NCI-H1417 treated with DMSO at 0.1 percent for 48 hours (cell line): ENCODE measurements at places on chromosomes 6 and 20.

DNA sequence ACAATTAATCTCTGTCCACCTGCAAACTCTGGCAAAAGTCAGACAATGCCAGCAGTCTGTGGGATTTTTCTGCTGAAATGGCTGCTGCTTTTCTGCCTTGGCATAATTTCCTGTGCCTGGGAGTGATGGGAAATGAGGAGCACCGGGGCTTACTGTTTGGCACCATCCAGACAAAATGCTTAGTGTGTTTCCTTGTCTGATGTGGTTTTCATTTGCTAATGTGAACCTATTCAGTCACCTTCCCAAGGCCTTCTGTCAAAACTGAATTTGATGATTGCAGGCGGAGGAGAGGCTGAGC, 56.4 kb downstream of the CDH4 start:
- DNase-seq, result no peak

- no peak for DNase-seq
Measured at GRCh38 chr20:58212636-58213035, 15.8 kb downstream of the ANKRD60 start.

- DNase-seq, result no peak
Measured at GRCh38 chr20:51508158-51508557, 34.4 kb downstream of the NFATC2 start.

DNA sequence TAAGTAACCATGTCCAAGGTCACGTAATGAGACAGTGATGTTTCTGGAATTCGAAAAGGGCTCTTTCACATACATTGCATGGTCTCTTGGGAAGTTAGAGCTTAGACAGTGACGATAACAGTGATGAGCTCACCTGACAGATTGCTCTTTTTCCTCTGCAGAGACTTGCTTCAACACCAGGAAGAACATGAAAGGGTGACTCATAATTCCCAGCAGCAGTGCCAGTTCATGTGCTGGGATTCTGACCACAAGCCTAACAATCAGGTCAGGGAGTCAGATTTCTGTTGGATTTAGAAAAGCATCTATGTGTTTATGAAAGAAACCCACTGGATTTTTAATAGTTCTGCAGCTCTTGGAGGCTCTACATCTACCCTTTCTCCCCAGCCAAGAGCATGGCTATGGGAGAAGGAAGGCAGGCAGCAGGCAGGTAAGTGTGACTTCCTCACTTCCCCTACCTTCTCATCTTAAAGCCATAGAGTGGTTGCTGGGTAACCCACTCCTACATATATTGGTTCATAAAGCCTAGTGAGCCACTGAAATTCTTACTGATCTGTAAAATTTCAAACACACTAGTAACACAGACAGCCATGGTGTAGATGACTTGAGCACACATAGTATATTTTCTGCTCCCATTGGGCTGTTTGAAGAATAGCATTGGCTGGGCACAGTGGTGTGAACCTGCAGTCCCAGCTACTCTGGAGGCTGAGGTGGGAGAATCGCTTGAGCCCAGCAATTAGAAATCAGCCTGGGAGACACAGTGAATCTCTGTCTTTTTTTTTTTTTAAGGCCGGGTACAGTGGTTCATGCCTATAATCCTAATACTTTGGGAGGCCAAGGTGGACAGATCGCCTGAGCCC, 44.4 kb upstream of the LOC128125822 start:
- no peak for DNase-seq

DNA sequence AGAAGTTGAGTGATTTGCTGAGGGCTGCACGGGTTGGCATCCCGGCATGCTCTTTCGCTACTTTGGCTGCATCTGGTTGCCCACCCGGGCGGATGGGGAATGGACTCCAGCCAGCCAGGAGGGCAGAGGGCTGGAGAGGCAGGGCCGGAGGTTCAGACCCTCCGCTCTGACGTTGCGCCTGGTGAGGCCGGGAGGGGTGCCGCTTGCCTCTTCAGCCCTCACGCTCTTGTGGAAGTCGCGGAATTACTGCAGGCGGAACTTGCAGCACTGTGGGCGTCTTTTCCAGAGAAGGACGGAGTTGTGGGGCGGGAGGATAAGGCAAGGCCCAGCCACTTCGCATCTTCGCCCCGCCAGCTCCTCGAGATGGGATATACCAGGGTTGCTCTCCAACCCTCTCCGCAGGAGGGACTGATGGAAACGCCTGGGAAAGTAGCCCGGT, 656 bp downstream of the RTEL1 start:
- DNase-seq, result no peak

- DNase-seq, result no peak
Measured at GRCh38 chr20:62197801-62198200, 15.0 kb downstream of the MTG2 start.

DNA sequence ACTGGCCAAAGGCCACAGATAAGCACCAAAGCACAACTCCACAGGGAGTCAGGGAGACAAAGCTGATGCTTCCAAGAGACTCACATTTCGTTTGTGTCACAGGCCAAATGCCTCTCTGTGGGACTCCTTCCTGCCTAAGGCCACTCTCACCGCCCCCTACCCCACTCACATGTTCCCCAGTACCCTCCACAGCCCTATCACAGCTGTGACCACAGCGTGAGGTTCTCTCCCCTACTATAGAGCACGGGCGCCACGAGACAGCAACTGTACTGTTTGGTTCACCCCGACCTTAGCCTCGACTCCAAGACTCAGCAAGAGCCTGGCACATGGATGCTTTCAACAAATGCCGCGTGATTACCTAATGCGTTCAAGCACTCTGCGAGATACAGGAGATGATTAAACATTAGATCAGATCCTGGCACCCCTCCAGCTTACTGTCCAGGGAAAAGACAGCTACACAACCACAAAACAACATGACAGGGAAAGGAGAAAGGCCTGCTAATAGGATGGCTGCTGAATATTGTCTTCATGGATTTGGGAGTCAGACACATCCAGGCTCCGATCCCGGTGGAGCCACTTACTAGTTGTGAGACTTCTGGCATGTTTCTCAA, 105.5 kb downstream of the AGPAT4 start:
- peak; percentile 65 for DNase-seq

DNA sequence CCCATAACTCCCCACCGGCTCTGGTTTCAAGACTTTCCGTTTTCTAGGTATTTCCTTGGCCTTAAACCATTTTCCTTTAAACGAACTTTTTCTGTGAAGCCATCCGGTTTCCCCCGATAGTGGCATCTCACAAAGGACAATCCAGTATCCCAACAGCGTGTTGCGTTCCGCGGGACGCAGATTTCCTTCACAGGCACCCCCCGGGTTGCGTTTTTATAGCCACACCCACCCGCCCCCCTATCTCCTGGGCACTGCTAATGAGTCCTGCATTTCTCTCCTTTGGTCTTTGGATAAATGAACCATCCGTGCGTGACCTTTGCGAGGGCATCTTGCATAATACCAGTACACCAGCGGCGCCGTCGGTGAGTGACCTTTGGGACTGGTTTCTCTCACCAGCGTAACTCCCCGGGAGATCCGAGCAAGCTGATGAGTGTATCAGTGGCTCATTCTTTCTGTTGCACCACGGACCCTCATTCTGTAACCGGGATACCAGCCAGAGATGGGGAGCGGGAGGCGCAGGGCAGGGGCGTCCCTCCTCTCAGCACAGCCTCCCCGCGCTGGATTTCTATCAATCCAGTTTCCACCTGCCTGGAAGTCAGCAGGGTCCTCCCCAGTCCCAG, 586 bp upstream of the NQO2 start:
- DNase-seq, result no peak

DNA sequence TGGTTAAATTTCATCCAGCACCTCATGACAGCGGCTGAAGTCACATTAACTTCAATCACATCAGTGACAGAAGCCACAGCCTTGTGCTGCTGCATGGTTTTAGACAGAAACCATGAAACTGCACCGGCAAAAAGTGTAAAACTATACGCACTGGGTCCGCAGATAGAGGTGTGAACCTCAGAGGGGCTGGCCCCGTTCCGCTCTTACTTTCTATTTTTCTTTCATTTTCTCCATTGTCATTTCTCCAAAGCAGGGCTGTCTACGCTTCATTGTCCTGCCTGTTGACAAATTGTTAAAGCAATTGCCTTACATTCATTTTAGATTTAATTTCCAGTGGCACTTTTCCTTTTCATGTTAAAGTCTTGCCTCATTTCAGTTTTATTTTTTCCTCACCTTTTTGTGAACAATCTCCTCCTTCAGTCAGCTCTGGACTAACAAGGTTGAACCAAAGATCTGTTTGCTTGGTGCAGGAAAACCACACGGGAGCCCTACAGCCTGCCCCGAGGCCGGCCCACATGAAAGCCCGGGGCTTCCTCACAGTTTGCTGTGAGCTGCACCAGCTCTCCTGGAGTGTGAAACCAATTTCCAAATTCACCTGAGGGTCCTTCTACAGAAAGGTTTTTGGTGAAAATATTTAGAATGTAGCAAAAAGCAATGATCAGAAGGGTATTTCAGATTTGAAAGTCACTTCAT, 63.7 kb downstream of the PRR18 start:
- DNase-seq, result no peak

- DNase-seq, result no peak
Measured at GRCh38 chr6:153840039-153840850, 198.8 kb upstream of the OPRM1 start.

DNA sequence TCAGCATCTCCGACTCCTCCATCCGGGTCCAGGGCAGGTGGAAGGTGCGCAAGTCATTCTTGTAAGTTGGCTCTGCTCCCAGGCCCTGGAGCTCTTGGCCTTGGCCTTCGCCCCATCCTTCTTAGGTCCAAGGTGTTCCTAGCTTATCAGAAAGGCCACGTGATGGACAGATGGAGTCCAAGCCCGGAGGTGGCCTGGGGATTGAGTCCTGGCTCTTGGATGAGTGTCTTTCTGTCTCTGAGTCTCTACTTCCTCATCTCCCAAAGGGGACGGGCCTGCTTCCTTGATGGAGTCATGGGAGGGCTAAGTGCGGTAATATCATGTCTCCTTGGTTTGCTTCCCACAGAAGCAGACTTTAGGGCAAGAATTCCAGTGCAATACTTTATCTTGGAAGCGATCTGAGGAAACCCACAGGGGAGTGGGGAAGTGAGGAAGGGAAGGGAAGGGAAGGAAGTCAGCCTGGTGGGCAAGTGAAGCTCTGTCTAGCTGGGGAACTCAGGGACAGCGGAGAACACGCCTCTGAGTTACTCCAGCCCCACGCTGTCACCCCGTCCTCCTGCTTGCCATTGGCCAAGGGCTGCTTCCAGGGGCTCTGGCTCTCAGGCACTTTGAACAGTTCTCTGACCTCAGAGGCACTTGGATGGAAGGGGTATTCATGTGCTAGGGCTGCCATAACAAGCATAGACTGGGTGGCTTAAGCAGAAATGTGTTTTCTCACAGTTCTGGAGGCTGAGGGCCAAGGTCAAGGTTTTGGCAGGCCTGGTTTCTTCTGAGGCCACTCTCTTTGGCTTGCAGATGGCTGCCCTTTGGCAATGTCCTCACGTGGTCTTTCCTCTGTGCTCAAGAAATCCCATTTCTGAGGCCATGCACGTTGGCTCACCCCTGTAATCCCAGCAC, 4.8 kb downstream of the LBP start:
- no peak for DNase-seq

DNA sequence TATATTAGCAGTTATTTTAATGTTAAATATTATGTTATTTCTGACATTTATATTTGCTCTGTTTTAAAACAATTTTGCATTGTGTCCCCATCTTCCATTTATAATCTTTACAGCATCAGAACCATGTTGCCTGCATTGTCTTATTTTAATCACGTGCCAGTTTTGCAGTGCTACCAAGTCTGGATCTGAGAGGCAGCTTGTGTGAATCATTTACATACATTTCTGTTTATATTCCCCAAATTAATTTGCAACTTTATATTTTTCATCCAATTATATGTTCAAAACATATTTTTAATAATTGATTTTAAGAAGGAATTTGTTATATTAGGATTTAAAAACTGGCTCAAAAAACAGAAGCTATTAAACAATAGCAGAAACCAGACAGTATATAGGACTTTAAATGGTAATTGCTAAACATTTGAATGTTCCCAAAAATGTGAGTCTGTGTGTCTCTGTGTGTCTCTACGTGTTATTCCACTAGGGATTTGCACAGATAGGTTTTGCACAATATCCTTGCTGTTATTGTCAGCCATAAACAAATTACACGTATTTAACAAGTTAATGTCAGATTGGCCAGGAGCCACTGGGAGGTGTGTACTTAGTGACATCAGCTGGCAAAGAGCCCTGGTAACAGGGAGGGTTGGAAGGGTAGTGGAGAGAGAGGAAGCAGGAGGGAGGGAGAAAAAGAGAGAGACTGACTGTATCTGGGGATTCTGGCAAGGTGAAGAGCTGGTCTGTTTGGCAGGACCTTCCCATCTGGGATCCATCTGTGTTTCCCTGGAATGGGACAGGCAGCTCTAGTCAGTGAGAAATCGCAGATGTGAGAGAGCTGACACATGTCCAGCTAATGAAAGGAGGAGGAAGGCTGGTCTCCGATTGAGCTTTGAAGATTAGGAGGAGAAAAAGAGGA, 72.1 kb downstream of the CBFA2T2 start:
- DNase-seq, result peak; percentile 95

- DNase-seq, result no peak
Measured at GRCh38 chr6:154476494-154476893, 34.0 kb downstream of the CNKSR3 start.

GRCh38 chr20:32463642-32464400, 105.7 kb downstream of the ASXL1 start:
- DNase-seq, result no peak

DNA sequence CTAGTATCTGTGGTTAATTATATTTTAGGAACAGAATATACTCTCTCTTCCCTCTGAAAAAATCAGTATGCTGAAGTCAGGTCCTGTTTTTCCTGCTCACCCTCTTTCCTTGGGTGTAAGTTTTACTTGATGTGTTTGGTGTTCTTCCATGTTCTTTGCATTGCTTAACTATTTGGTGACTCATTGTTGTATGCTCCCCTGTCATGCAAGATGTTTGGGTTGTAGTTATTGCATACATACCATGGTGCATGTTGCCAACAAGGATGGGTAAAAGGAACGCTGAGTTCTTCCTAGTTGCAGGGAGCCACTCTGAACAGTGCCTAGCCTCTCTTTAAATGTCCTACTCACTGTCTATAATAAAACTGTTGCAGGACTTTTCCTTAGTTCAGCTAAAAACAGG, 207.9 kb upstream of the LAMP5 start:
- DNase-seq, result no peak

- DNase-seq, result no peak
Measured at GRCh38 chr6:74213995-74214394, 518.0 kb downstream of the CD109 start.

- no peak for DNase-seq
Measured at GRCh38 chr6:169789146-169789943, 37.9 kb downstream of the ERMARD start.

- DNase-seq, result no peak
Measured at GRCh38 chr6:25564943-25565342, 87.1 kb upstream of the SCGN start.

- no peak for DNase-seq
Measured at GRCh38 chr20:4065391-4065844, 50.1 kb upstream of the RNF24 start.

DNA sequence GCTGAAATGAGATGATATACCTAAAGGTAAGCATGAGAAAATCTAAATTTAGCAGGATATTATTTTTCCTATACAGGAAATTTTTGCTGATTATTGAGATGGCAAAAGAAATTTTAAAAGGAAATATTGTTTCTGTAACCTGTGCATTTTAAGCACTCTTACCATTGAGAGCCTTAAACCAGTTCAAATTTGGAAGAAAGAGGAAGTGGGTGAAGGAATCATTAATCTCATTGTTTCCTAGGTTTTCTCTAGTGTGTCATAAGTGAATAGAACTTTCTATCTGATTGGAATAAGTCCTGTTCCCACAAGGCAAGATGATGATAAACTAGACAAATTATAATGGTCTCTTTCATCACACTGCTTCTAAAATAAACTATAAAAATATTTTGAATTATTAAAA, 22.4 kb upstream of the FKBP1C start:
- no peak for DNase-seq
